NCI-H748 treated with DMSO at 0.1 percent for 48 hours (cell line): ENCODE measurements at places on chromosomes 11 and 22.

- no peak for DNase-seq
Observed at GRCh38 chr22:19182472-19183157, 4.1 kb upstream of the SLC25A1 start.

- no peak for DNase-seq
Observed at GRCh38 chr11:128546916-128547315, 40.4 kb downstream of the ETS1 start.

- no peak for DNase-seq
Observed at GRCh38 chr11:2301631-2302305, at the start of the genes C11orf21 and TSPAN32. TSS of gene C11orf21 (minus strand) at chr11:2301918. CDS start at chr11:2301808, 110 bp downstream. TSS of gene TSPAN32 (plus strand) at chr11:2302013. CDS start at chr11:2302150, 137 bp downstream.

- DNase-seq = no peak
Observed at GRCh38 chr11:43267856-43268580, 43.8 kb upstream of the API5 start.

DNA sequence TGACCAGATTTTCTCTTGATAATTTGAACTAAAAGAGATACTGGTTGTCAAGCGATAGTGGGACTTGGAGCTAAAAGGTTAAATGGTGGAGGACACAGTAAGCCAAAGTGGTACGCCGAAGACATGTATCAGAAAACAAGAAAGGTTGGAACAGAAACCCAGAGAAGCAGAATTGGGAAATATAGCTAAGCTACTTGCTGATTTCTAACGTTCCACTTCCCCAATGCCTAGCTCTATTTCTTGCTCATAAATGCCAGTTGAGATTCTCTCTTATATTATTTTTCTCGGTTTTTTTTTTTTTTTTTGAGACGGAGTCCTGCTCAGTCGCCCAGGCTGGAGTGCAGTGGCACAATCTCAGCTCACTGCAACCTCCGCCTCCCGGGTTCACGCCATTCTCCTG lies 12.7 kb downstream of the TMEM41B start:
- DNase-seq = no peak
